Hypothalamus (tissue), 51 donors: ENCODE measurements at places on chromosomes 3 and 15.

DNA sequence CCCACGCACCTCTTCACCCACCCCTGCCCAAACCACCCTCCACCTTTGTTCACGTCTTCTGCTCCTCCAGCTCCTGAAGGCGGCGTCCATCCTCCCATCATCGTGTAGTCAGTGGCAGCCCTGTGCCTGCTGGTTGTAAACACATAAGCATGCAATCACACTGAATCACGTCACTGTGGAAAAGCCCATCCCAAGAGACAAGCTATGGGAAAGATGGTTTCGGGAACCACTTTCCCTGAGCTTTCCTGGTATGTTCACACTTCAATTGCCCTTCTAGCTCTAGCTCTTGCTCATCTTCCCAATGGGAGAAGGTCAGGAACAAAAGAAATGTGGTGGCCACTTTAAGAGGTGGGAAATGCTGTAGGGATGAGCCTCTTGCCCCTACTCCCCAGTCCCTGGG, 14.4 kb upstream of the GOLGA8J start:
- DNase-seq = no peak

DNA sequence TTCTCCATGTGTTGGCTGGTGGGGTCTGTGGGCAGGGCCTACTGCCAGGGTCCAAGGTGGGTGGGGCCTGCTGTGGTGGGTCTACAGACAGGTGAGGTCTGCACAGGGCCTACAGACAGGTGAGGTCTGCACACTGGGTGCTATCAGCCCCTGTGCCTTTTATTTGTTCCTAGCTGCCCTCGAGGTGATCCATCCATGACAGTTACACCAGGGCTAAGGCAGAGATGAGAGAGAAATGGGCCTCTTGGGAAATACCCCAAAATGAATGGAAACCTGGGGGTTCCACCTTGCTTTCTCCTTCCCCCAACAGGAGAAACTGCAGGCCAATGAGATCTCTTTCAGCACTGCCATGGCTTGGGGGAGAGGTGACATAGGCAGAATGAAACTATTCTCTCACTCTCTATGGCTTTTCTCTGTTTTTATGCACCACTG, 36.4 kb downstream of the CFAP100 start:
- no peak for DNase-seq

- DNase-seq = no peak
These were observed 35.8 kb downstream of the PEAK1 start for GRCh38 chr15:77384086-77384485.

GRCh38 chr3:134446800-134447199, 39.0 kb downstream of the ANAPC13 start:
- DNase-seq = no peak

DNA sequence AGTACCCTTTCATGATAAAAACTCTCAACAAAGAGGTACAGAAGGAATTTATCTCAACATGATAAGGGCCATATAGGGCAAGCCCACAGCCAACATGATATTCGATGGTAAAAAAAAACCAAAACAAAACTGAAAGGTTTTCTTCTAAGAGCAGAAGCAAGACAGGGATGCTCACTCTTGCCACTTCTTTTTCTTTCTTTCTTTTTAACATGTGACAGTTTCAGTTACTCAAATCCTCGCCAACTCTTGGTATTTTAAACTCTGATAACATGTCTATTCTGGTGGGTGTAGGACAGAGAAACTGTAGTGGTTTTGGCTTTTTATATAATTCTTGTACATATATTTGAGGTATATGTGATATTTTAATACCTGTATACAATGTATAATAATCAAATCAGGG, 74.0 kb upstream of the NMNAT3 start:
- no peak for DNase-seq

DNA sequence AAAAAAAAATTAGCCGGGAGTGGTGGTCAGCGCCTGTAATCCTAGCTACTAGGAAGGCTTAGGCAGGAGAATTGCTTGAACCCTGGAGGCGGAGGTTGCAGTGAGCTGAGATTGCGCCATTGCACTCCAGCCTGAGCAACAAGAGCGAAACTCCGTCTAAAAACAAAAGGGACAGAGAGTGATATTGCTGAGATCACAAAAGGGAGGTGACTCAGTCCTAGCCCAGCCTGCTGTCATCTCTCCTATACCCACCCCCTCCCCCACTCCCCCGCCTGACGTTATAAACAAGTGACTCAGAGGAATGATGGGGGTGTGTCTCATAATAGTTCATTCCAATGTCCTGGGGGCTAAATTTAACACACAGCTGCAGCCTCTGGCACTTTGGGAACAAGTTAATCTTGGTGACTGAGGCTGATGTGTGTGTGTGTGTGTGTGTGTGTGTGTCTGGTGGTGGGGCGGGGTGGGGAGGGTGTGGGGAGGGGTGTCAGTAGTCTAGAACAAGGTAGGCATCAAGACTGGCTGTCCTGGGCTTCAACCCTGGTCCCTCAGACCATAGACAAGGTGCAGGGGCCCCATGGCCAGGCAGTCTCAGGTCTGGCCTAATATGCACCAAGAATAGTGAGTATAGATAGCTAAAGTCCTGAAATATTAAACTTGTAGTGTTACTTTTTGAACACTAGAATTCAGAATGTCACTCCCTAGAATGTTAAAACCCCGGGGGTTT, 1.3 kb upstream of the KLHL40 start:
- DNase-seq = peak; percentile 69

- DNase-seq = no peak
These were observed 94.7 kb upstream of the TUSC7 start for GRCh38 chr3:116614795-116615362.

- no peak for DNase-seq
These were observed 44.4 kb downstream of the AQP9 start for GRCh38 chr15:58182460-58183163.
